ENCODE measurements at places on chromosomes 7 and 10.

- DNase-seq: no peak
These were observed 9.0 kb downstream of the FAM204A start for GRCh38 chr10:118332948-118333710.

DNA sequence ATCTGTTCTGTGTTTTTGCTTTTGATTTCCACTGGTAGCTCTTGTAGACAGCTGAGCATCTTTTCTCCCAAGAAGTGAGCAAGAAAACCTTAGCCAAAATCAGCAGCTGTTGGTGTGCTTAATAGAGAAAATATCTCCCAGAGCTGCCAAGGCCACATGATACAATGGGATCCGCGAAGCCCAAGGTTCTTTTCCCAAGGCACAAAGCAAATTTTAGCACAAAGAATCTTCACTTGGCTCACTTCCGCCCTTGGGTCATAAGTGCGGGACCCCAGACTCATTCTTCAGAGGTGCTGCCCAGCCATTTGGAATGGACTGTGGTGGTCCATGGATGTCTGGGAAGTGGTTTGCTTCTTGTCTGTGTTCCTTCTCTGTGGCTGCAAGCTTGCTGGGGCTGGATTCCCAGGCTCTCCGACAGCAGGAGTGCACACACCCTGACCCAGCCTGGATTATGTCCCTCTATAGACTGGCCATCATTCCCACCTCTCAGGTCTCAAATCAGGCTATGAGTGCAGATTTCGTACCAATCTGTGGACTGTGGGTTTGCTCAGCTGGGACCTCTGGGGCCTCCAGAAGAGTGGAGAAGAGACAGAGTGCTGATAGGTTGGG is 93.0 kb upstream of the TMEM72 start:
- DNase-seq: no peak

DNA sequence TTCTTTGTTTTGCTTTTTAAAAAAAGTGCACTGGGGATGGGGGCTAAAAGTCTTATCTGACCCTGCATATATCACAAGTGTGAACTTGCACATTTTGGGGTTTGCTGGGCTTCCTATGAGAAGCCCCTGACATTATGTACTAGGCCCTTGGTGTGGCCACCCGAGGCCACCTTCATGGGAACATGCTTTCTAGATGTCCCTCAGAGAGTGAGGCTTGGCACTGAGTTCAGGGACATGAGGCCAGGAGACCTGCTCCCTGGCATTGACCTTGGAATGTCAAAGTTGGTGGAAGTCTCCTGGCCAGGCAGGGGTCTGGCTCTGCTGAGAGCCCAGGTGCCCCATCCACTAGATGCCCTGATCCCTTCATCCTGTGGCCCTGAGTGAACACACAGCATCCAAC is 536.2 kb downstream of the TCERG1L start:
- no peak for DNase-seq

- DNase-seq: no peak
These were observed 1.3 kb downstream of the CYP26C1 start for GRCh38 chr10:93061594-93062513.

DNA sequence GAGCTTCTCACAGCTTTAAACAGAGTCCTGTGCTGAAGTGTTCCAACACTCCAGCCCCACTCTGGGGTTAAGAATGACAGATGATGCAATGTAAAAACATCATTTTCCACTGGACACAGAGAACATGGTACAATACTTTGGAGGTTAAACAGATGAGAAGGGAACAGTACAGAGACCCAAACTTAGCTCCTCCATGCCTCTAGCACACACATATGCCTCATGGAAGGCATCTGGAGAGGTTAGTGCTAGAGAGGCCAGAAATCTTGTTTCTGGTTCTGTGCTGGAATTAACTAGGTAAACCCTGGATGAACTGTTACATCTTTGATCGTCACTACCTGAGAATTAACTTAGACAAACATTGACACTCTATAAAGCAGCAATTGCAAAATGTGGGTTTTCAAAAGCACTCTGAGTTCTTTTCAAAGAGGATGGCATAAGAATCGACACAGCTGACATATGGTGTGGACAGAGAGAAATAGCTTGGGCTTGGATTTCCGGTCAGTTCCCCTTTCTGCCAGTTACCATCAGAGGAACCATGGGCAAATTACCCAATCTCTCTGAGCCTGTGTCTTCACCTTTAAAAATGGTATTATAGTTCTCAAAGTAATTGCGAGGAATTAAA is 81.9 kb downstream of the KCNMA1 start:
- no peak for DNase-seq

DNA sequence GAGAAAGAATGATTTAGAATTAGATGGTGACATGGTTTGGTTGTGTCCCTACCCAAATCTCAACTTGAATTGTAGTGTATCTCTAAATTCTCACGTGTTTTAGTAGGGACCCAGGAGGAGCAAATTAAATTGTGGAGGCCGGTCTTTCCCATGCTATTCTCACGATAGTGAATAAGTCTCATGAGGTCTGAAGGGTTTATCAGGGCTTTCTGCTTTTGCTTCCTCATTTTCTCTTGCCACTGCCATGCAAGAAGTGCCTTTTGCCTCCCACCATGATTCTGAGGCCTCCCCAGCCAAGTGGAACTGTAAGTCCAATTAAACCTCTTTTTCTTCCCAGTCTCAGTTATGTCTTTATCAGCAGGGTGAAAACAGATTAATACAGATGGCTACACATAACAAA is 167.4 kb upstream of the SVIL start:
- no peak for DNase-seq

- DNase-seq: no peak
These were observed 111.2 kb upstream of the TMEM72 start for GRCh38 chr10:44799966-44800365.

DNA sequence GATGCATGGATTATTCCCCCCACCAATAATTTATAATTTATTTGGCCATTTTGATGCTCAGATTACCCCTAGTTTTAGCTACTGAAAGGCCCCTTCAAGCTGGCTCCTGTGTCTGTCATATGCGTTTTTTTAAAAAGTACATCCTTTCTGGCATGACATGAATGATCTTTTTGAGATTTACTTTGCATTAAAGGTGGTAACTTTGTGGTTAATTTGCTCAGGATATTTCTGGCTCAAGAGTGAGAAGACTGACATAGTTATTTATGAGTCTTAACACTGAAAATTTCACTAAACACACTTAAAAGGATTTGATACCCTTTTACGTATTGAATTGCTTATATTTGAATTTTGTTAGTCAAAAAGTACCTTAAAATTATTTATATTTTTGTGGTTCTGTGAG is 5.4 kb downstream of the SMC3 start:
- no peak for DNase-seq

GRCh38 chr7:100968650-100969049 is 715 bp upstream of the MUC12 start:
- no peak for DNase-seq

DNA sequence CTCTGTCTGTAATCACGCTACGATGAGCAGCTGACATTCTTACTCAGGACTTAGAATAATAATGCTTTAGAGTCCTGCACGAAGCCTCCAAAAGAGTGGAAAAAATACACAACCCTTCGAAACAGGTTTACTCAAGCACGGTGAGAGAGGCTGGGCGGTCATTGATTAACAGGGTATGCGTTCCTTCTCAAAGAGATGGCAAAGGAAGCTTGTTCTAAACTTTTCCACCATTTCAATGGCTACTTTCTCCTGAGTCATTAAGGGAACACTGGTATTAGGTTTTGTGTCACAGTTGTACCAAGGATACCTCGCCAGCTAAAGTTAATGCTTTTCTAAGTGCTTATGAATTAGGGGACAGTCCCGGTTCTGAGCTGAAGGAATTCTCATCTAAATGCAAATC is 141.9 kb upstream of the RHEB start:
- no peak for DNase-seq

- DNase-seq: no peak
These were observed 637.8 kb upstream of the VSTM2A start for GRCh38 chr7:53904355-53904754.

DNA sequence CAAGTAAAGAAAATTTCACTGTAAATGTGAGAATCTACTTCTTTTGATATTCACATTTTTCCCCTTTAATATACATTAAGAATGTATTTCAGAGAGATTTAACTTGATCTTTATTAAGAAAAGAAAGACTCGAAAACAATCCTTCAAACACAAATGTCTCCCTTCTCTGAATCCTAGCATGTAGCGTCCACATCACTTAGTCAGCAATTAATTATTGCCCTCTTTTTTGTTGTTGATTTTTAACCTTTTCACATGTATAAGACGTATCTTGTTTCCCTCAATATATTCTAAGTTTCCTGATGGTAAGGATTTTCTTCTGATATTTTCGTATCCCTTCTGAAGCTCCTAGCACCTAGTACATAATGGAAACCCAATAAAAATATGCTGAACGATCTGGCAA is 6.6 kb downstream of the PDE1C start:
- DNase-seq: no peak

- no peak for DNase-seq
These were observed 1.7 kb upstream of the FAM3C start for GRCh38 chr7:121397822-121398221.

DNA sequence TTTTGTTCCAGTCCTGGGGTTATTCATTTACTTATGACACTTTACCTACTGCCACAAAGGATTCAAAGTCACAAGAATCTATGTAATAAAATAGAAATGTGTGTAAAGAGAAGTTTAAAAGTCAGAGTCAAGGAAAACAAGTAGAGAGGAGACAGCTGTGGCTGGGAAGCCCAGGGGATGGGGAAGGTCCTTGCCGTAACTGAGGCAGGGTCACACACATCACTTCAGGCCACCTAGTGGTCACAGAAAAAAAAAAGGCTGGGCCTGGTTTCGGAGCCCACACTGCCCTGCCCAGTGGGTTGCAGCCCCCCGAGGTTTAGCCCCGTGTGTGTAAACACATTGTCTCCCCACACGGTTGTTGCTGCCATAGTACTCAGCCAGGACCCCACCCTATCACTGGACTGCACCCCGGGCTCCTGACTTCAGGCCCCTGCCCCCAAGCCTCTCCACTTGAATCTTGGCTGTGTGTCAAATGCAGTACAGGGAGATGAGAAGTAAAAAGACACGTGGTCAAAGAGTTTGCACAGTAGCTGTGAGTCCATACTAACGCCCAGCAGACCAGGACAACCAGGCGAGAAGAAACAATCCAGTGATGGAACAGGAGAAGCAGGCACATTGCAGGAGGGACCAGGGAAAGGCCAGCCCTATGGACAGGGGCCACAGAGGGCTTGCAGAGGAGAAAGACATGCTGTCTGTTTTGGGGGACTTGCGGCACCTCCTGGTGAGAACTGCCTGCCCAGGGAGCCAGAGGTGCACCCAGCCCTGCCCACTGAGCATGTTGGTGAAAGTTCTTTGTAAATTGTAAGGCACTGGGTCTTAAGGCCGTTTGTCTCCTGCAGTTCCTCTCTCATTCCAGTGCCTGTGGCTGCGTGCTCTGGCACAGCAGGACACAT is 91.4 kb upstream of the MACROH2A2 start:
- DNase-seq: no peak

- DNase-seq: no peak
These were observed 46.0 kb downstream of the RNF133 start for GRCh38 chr7:122652876-122653275.

- DNase-seq: no peak
These were observed 3.2 kb upstream of the IGFBP3 start for GRCh38 chr7:45924283-45924682.

- peak; percentile 14 for DNase-seq
These were observed at the start of gene RELN for GRCh38 chr7:103989200-103989784. TSS of gene RELN (minus strand) at chr7:103989658. CDS start at chr7:103989356, 302 bp downstream.

GRCh38 chr10:75508239-75508813 is 76.9 kb downstream of the LRMDA start:
- no peak for DNase-seq

GRCh38 chr7:98997846-98998245 is 119.5 kb downstream of the TRRAP start:
- no peak for DNase-seq

DNA sequence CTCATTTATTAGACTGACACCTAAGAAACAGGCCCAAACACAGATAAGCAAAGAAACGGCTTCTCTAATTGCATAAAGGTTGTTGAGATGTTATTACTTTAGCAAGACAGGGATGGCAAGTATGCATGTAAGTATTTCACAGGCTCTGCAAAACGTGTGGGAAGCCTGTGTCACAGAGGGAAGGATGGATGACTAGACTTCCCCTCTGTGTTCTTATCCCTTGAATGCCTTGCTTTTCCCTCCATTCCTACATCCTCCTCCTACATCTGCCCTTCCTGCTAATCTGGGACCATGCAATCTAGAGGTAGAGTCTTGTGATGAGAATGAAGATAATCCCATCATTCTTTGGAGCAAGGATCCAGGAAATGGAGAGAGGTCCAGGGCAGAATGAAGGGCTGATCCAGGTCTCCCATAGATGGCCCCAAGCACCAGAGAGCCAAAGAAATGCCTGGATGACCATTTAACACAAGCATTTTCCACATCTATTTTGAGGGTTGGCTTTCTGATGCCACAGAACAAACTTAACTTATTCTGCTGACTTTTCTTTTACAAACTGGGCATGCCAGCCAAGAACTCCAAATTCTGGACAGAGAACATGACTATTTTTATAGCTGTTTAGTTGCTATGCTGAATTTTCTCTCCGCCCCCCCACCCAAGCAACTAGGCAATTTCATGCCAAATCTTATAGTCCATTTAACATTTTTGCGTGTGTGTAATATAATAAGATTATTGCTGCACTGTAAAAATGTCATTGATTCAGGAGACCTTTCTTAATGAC is 48.1 kb downstream of the NRP1 start:
- DNase-seq: no peak

- no peak for DNase-seq
These were observed 1.3 kb upstream of the RASSF4 start for GRCh38 chr10:44958196-44958897.

GRCh38 chr10:68826764-68827591 is at the start of gene STOX1:
TSS of gene STOX1 (plus strand) at chr10:68827531. CDS start at chr10:68827624, 93 bp downstream.
- peak; percentile 82 for DNase-seq

- no peak for DNase-seq
These were observed 181.6 kb downstream of the NPSR1 start for GRCh38 chr7:34839645-34840044.

DNA sequence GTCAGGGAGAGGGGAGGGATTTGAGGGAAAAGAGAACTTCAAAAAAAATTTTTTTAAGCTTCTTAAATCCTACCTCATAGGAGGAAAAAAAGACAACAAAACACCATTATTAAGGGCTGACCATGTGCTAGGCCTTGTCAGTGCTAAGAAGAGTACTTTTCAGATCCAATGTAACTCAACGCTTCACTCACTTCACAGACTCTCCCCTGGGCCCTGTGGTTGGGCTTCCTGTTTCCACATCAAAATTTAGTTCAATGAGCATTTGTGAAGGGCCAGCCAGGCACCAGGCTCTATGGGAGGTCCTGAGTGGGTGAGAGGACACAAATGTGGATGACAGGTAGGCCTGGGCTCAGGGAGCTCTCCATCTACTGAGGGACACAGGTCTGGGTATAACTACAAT is 249.8 kb downstream of the PTEN start:
- no peak for DNase-seq

DNA sequence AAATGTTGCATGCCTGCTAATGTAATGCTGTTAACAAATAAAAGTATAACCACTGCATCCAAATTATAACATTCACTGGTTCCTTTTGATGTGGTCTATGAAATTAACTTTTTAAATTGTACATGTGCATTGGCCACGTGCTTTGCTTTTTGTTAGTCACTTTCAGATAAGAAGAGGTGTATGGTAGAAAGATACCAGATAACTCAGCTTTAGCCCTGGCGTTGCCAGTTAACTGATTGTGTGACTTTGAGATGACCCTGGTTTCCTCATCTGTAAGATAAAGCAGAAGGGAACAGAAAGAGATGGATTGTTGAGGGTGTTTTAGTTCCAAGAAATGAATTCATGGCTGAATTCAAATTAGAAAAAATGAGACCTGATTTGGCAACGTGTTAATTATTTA is 1.9 kb upstream of the TRDMT1 start:
- no peak for DNase-seq
